ENCODE measurements at places on chromosomes 1 and 21. TPM values are rescaled to one million over a fixed set of nuclear protein-coding genes. Genes with fewer than 3 reads are reported as not detected.

Gene GGPS1
- 7.0 TPM for total RNA-seq

Gene ELF3
- 302 TPM for total RNA-seq

Gene MPL
- total RNA-seq: not detected

Gene CLCA4
- total RNA-seq: not detected

Gene AVPR1B
- 0.29 TPM for total RNA-seq

Gene PCSK9
- total RNA-seq: 1.1 TPM

Gene LCE2B
- not detected for total RNA-seq

Gene CD1B
- total RNA-seq: not detected

Gene ST6GALNAC3
- total RNA-seq: not detected

Gene JUN
- 244 TPM for total RNA-seq

Gene FBLIM1
- total RNA-seq: 92.1 TPM

GRCh38 chr1:232428036-232428645 is 201.8 kb downstream of the SIPA1L2 start:
- H3K4me3 ChIP-seq: no peak overlapping the region
- H3K36me3 ChIP-seq: peaks cover 16% of the 10 kb centered on the region
- no peak for DNase-seq
- no peaks in the 10 kb centered on the region for H3K4me1 ChIP-seq
- H3K27me3 ChIP-seq: no peaks in the 10 kb centered on the region

DNA sequence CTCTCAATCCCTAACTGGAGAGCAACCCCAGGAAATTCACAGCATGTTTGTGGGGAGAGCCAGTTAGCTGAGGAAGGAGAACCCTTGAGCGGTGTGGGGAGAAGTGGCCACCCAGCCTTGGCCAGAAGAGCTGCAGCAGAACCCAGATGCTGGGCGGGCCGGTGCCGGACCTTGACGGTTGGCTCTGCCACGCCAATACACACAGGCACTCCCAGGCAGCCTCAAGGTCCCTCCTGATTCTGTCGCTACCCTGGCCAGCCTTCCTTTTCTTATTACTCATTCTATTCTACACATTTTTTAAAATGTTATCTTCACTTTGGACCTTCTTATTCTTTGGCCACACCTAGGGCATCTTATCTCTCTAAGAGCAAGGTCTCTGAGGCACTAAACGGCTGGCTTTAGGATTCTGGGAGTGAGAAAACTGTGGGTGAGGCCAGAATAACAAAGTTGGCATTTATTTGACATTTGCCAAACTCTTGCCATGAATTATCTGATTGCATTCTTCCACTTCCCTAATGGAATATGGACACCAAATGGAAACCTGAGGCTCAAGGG is 50.4 kb upstream of the GPR37L1 start:
- no peak overlapping the region for H3K4me3 ChIP-seq
- peak overlapping the region; percentile 61 for H3K27ac ChIP-seq
- peak; percentile 65 for DNase-seq
- H3K4me1 ChIP-seq: peaks cover 29% of the 10 kb centered on the region

DNA sequence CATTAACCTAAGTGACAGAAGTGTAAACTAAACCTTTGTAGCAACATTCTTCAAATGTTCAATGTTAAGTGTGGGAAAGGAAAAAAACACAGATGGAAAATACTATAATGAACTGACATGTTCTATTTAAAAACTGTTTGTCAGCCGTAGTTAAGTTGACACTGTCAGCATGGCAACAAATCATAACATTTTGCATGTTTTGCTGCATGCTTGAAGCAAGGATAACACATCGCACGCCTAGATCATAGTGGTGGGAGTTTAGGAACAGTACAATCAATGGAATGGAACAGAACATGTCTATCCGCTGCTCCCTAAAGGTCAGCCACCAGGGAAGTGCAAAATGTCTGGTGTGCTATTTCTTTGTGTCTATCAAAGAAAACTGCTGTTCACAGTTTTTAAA is 62.5 kb upstream of the ESRRG start:
- no peaks in the 10 kb centered on the region for H3K36me3 ChIP-seq
- no peak overlapping the region for H3K27ac ChIP-seq
- H3K4me3 ChIP-seq: no peak overlapping the region
- no peaks in the 10 kb centered on the region for H3K4me1 ChIP-seq

DNA sequence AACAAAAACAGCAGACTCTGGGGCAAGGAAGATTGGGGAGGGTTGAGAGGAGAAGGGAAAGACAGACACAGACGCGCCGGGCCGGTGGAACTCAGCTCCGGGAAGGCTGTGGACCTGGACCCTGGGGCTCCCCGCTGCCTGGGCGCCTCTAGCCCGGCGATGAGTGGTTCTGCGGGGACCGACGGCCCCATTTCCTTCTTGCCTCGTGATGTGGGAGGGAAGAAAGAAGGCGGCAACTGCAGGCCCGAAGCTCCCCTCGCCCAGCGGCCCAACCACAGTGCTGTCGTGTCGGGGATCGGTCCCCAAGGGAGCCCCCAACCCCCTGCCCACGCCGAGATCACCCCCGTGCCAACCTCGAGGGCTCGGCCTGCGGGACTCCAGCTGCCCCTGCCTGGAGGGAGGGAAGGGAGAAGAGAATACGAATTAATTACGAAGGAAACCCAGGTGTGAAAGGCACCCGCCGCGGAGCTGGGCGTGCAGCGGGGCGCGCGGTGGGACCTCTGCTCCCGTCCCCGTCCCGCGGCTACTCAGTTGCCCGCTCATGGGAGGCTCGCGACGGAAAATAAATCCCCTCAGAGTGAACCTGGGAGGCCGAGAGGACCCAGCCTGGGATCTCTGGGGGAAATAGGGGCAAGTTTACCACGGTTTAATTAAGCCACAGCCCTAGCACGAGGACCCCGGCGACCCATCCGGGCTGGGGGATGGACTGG is 7.4 kb downstream of the FOXD3 start:
- H3K4me3 ChIP-seq: peak overlapping the region; percentile 24
- peak; percentile 32 for DNase-seq
- peaks cover 26% of the 10 kb centered on the region for H3K4me1 ChIP-seq
- no peaks in the 10 kb centered on the region for H3K36me3 ChIP-seq

GRCh38 chr21:34073749-34074282 is 438 bp downstream of the MRPS6 start:
- peak; percentile 79 for DNase-seq
- peak overlapping the region; percentile 82 for H3K27ac ChIP-seq
- no peaks in the 10 kb centered on the region for H3K27me3 ChIP-seq
- no peaks in the 10 kb centered on the region for H3K36me3 ChIP-seq
- H3K4me3 ChIP-seq: peak overlapping the region; percentile 79
- peaks cover 49% of the 10 kb centered on the region for H3K4me1 ChIP-seq

- no peak overlapping the region for H3K4me3 ChIP-seq
- H3K27me3 ChIP-seq: no peaks in the 10 kb centered on the region
- peaks cover 19% of the 10 kb centered on the region for H3K4me1 ChIP-seq
Observed at GRCh38 chr1:161739865-161740566, 9.6 kb upstream of the DUSP12 start.

GRCh38 chr1:7695497-7696117 is 75.5 kb upstream of the VAMP3 start:
- no peaks in the 10 kb centered on the region for H3K4me1 ChIP-seq
- no peaks in the 10 kb centered on the region for H3K27me3 ChIP-seq
- no peak overlapping the region for H3K27ac ChIP-seq
- DNase-seq: no peak

DNA sequence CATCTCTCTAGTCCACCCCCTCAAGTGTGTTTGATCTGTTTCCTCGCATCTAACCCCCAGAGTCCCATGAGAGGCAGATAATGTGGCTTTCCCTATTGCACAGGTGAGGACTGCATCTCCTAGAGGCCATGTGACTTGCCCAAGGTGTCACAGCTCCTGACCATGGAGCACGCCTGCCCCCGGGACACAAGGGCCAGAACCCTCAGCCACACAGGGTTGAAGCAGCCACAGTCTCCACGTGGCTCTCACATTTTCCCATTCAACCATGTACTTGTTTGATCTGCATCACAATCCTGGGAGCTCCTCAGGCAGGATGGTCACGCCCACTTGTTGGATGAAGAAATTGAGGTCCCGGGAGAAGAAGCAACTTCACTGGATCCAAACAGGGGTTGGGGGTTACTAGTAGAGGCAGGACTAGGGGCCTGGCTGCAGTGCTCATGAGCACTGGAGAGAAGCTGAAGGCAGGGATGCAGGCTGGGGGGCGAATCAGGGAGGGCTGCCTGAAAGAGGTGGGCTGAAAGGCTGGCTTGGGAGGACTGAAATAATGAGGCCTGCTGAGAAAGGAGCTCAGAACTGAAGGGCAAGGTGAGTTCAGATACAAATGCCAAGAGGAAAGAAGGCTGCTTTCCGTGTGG is 207.9 kb downstream of the PTPRU start:
- H3K4me3 ChIP-seq: no peak overlapping the region
- H3K36me3 ChIP-seq: no peaks in the 10 kb centered on the region
- DNase-seq: no peak
- no peaks in the 10 kb centered on the region for H3K4me1 ChIP-seq
- H3K27ac ChIP-seq: no peak overlapping the region

- peaks cover 12% of the 10 kb centered on the region for H3K4me1 ChIP-seq
- peak overlapping the region; percentile 50 for H3K27ac ChIP-seq
Observed at GRCh38 chr1:17119773-17120480, 676 bp upstream of the PADI2 start.

- no peaks in the 10 kb centered on the region for H3K4me1 ChIP-seq
- H3K27me3 ChIP-seq: no peaks in the 10 kb centered on the region
- H3K36me3 ChIP-seq: peaks cover 58% of the 10 kb centered on the region
- no peak overlapping the region for H3K27ac ChIP-seq
- no peak overlapping the region for H3K4me3 ChIP-seq
- peak; percentile 80 for DNase-seq
Observed at GRCh38 chr1:42747125-42747524, 7.1 kb upstream of the CLDN19 start.

DNA sequence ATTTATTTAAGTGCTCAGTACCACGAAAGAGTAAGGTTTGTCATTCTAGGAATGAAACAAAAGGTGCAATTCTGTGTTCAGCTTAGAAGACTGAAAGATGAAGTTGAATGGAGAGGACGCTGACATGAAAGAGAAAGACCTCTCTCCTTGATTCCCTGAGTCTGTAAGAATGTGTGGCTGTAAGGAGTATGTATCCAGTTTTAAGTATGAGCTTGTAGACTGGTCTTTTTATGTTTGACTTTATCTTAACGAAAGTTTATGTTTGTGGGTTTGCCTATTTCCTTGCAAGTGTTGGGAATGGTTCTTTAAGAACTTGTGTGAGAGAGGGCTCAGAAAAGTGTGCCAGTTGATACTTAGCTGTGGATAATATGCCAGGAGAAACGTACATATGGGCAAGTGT is 1.4 kb downstream of the CHD1L start:
- H3K27ac ChIP-seq: peak overlapping the region; percentile 95
- peak overlapping the region; percentile 89 for H3K4me3 ChIP-seq
- H3K36me3 ChIP-seq: no peaks in the 10 kb centered on the region
- H3K27me3 ChIP-seq: no peaks in the 10 kb centered on the region

DNA sequence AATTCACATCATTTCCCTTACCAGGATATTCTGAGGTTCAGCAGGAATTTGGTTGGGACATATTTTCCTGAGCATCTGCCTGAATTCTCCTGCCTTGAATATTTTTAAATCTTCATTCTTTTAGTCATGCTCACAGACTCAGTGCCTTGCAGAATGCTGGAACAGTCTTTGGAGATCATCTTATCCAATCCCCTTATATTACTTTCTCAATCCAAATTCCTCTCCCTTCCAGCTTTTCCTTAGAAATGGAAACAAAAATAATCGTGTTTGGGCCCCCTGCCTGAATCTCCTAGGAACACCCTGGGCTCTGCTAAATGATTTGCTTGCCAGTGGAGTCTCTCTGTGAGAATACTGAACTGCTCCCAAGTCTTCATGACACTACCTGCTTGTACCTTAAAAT is 38.4 kb downstream of the LHX8 start:
- no peaks in the 10 kb centered on the region for H3K4me1 ChIP-seq
- no peaks in the 10 kb centered on the region for H3K36me3 ChIP-seq
- no peak overlapping the region for H3K4me3 ChIP-seq
- H3K27ac ChIP-seq: no peak overlapping the region
- no peak for DNase-seq
- no peaks in the 10 kb centered on the region for H3K27me3 ChIP-seq

- no peak overlapping the region for H3K27ac ChIP-seq
- H3K27me3 ChIP-seq: peaks cover 27% of the 10 kb centered on the region
- H3K36me3 ChIP-seq: no peaks in the 10 kb centered on the region
- no peak for DNase-seq
- H3K4me1 ChIP-seq: peaks cover 16% of the 10 kb centered on the region
Observed at GRCh38 chr1:31614414-31615005, 3.0 kb upstream of the HCRTR1 start.

DNA sequence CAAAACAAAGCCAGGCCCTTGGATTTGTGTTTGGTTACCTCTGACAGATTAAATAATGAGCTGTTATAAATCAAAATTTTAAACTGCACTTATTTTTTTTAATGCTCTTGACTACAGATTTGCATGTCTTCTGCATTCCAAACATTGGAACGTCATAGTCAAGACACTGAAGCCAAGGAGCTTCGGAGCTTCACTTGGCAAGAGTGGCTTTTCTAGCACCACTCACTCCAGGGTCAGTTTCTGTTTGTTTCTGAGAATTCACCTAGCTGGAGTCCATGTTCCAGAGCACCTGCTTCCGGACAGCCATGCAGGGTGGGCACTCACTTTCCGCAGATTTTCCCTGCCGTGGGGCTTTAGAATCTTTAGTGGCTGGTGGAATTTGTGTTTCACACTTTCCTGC is 202.9 kb downstream of the ZP4 start:
- H3K4me1 ChIP-seq: no peaks in the 10 kb centered on the region
- no peak for DNase-seq
- no peaks in the 10 kb centered on the region for H3K36me3 ChIP-seq
- H3K4me3 ChIP-seq: no peak overlapping the region
- H3K27ac ChIP-seq: no peak overlapping the region

DNA sequence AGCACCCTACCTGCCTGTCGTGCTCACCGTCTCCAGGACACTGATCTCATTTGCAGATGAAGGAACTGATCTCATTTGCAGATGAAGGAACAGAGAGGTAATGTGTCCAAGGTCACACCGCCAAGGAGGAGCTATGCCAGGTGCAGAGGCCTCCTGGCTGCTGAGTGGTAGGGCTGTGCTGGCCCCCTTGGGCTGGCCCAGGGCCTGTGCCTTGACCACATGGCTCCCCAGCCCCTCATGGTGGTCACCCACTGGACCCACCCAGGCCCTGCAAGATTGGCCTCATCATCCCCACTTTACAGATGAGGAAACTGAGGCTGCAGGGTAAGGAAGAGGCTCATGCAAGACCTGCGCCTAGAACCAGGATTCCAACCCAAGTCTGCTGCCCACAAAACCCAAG is 628.3 kb downstream of the MATN1 start:
- peaks cover 35% of the 10 kb centered on the region for H3K27me3 ChIP-seq
- H3K4me3 ChIP-seq: no peak overlapping the region
- no peaks in the 10 kb centered on the region for H3K4me1 ChIP-seq
- no peaks in the 10 kb centered on the region for H3K36me3 ChIP-seq
- DNase-seq: no peak

GRCh38 chr1:154170547-154171222 is 15.8 kb upstream of the NUP210L start:
- H3K27me3 ChIP-seq: no peaks in the 10 kb centered on the region
- peaks cover 100% of the 10 kb centered on the region for H3K36me3 ChIP-seq
- no peak overlapping the region for H3K4me3 ChIP-seq

- H3K27ac ChIP-seq: no peak overlapping the region
- DNase-seq: no peak
- H3K4me3 ChIP-seq: no peak overlapping the region
- peaks cover 55% of the 10 kb centered on the region for H3K27me3 ChIP-seq
- no peaks in the 10 kb centered on the region for H3K36me3 ChIP-seq
Observed at GRCh38 chr1:4046836-4047461, 146.9 kb upstream of the C1orf174 start.
